ENCODE measurements at places on chromosomes 2 and 18. TPM values are rescaled to one million over a fixed set of nuclear protein-coding genes. Genes with fewer than 3 reads are reported as not detected.

TMEM37 gene
- total RNA-seq: 3.4 TPM

TEKT4 gene
- total RNA-seq: 0.69 TPM

RPRD1A gene
- 64.4 TPM for total RNA-seq

LYPD6B gene
- total RNA-seq: 9.4 TPM

MC4R gene
- total RNA-seq: 1.3 TPM

RFTN2 gene
- total RNA-seq: 81.9 TPM

MSTN gene
- 1.2 TPM for total RNA-seq

ST6GAL2 gene
- total RNA-seq: 23.0 TPM

TUBA3E gene
- not detected for total RNA-seq

TNFRSF11A gene
- total RNA-seq: 2.3 TPM

MAPRE3 gene
- total RNA-seq: 37.0 TPM

RALB gene
- total RNA-seq: 60.4 TPM

RBMS1 gene
- total RNA-seq: 69.4 TPM

Measured in spinal cord (tissue), 10 donors.